K562 (cell line): ENCODE measurements at places on chromosomes 3 and 15.

DNA sequence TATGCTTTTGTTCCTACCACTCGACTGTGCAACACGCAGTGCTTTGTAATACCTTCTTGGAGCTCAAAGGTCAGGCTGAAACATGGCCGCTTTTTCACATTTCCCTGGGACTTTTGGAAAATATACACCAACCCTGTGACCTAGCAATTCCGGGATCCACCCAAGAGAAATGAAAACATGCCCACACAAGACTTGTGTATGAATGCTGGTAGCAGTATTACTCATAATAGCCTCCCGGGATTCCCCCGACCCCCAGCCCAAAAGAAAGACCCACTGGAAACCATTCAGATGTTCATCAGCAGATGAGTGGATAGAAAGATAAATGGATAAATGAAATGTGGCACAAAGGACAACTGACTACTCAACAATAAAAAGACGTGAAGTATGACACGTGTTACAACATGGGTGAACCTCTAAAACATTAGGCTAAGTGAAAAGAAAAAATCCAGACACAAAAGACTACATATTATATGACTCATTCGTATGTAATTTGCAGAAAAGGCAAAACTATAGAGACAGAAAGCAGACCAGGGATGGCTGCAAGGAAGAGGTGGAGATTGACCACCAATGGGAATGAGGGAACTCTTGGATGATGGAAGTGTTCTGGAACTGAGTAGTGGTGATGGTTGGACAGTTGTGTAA lies 104.1 kb downstream of the PGPEP1L start:
- no peak overlapping the region for H3K27ac ChIP-seq
- no peaks in the 10 kb centered on the region for H3K36me3 ChIP-seq
- peaks cover 10% of the 10 kb centered on the region for H3K27me3 ChIP-seq
- H3K4me1 ChIP-seq: no peaks in the 10 kb centered on the region; the same call in 2 of the 3 replicates

GRCh38 chr15:29276366-29276765 lies 6.7 kb upstream of the NSMCE3 start:
- no peaks in the 10 kb centered on the region for H3K36me3 ChIP-seq
- H3K27ac ChIP-seq: no peak overlapping the region
- H3K4me1 ChIP-seq: no peaks in the 10 kb centered on the region
- H3K4me3 ChIP-seq: no peak overlapping the region
- H3K27me3 ChIP-seq: peaks cover 30% of the 10 kb centered on the region
- no peak for DNase-seq

DNA sequence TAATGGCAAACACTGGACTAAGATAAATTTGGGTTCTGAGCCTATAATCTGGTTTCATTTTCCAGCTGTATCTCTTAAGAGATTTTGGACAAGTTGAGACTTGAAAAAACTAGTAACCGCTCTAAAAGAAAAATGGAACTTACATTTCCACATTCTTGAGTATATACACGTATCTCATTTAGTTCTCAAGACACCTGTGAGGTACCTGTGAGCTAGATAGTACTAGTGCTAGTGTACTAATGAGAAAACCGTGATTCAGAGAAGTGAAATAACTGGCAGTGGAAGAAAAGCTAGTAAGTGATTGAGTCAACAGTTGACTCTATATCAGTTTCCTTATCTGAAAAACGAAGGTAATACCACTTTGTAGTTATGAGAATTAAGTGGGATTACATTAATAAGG lies 62.2 kb upstream of the PAQR5 start:
- no peak overlapping the region for H3K27ac ChIP-seq
- H3K36me3 ChIP-seq: no peaks in the 10 kb centered on the region
- no peaks in the 10 kb centered on the region for H3K27me3 ChIP-seq
- DNase-seq: no peak
- no peaks in the 10 kb centered on the region for H3K4me1 ChIP-seq
- H3K4me3 ChIP-seq: no peak overlapping the region

DNA sequence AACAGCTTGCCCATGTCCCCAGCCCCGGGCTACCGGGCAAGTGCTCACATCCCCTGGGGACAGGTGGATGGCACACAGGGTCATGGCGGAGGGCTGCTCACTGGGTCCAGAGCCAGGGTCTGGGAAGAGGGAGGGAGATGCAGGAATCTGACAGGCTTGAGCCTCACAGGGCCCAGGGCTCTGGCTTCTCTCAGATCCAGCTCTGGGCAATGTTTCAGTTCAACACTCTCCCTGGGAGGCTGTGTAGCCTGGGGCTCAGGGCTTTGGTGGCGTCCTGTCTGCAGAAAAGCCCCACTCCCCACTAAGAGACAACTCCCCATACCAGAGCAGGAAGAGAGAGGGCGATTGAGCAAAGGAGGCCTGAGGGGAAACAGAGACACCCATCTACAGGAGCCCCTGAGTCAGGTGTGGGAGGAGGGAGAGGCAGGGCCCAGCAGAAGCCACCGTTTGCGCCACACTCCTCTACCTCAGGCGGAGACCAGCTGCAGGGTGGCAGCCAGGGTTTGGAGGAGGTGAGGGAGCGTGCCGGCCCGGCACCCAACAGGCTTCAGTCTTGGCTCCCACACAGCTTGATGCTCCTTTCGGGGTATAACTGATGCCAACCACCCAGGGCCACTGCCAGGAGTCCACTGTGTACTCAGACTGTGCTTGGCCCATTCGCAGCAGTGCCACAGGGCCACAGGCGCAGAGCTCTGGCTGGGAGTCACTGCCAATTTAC lies 16.8 kb upstream of the SRP14 start:
- H3K36me3 ChIP-seq: no peaks in the 10 kb centered on the region
- no peak for DNase-seq
- H3K4me1 ChIP-seq: no peaks in the 10 kb centered on the region; the same call in 2 of the 3 replicates
- H3K4me3 ChIP-seq: no peak overlapping the region
- H3K27ac ChIP-seq: no peak overlapping the region
- no peaks in the 10 kb centered on the region for H3K27me3 ChIP-seq

DNA sequence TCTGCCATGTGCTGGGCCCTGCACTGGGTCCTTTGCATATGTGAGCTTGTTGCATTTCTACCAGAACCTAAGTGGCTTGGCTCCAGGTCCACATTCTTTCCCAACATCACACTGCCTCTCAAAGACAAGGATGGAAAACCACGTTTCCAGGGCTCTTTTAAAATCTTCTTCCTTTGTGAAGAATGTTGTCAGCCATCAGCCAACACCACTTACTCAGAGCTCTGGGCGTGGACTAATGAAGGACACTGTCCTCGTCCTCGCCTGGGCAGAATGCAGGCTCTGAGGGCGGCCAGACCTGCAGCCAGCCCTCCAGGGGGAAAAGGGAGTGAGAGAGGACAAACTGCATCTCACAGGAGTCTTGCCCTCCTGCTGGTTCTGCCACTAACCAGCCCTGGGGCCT lies 49.7 kb downstream of the MAGEF1 start:
- H3K4me1 ChIP-seq: peaks cover 5% of the 10 kb centered on the region
- peaks cover 82% of the 10 kb centered on the region for H3K27me3 ChIP-seq
- no peak overlapping the region for H3K27ac ChIP-seq
- no peak for DNase-seq
- no peak overlapping the region for H3K4me3 ChIP-seq

DNA sequence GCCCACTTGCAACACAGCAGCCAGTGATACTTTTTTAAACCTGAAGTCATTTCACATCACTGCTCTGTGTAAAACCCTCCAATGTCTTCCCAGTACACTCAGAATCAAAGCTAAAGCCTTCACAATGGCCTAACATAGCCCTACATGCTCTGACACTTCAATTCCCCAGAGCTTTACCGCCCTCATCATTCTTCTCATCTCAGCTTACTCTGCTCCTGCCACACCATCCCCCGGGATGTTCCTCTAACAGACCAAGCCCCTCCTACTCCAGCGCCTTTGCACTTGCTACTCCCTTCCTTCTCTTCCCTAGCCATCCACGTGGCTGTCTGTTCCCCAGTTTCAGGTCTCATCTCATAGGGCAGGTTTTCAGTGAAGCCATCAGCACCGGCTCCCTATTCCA lies 194.0 kb downstream of the SSR3 start:
- no peaks in the 10 kb centered on the region for H3K36me3 ChIP-seq
- H3K4me1 ChIP-seq: no peaks in the 10 kb centered on the region
- H3K4me3 ChIP-seq: no peak overlapping the region
- H3K27ac ChIP-seq: no peak overlapping the region
- no peak for DNase-seq

- no peak overlapping the region for H3K4me3 ChIP-seq
- H3K27me3 ChIP-seq: peaks cover 23% of the 10 kb centered on the region
- H3K27ac ChIP-seq: no peak overlapping the region
- no peak for DNase-seq
Observed at GRCh38 chr15:100526027-100526481, 2.7 kb downstream of the CERS3 start.

- H3K4me3 ChIP-seq: no peak overlapping the region
- H3K4me1 ChIP-seq: no peaks in the 10 kb centered on the region; the same call in 2 of the 3 replicates
- H3K27ac ChIP-seq: no peak overlapping the region
- H3K36me3 ChIP-seq: no peaks in the 10 kb centered on the region
- no peak for DNase-seq
Observed at GRCh38 chr15:81914734-81915256, 131.0 kb downstream of the MEX3B start.

DNA sequence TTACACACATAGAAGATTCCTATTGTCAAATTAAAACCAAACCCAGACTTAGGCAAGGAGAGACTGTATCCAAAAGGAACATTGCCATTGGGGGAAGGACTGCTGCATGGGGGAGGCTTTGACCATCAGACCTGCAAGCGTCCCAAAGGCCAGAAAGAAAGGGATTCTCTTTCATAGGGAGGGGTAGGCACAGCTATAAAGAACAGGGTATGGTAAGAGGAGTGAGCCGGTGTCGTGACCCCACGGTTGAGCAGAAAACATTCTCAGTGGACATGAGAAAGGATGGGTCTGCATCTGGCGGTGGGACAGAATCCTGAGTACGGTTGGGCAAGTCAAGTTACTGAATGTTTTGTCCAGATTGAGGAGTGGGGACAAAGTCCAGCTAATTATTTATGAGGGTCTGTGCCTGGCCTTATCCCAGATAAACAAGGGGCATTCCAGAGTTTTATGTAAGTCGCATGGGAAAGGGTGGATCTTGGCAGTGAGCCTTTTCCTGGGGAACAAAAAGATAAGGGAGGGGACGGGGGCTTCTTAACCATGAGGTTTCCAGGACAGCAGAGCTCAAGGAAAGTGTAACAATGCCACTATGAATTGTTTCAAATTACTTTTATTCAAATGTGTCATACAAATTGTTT lies 357.8 kb downstream of the OCA2 start:
- no peaks in the 10 kb centered on the region for H3K4me1 ChIP-seq
- H3K36me3 ChIP-seq: no peaks in the 10 kb centered on the region
- H3K4me3 ChIP-seq: no peak overlapping the region

DNA sequence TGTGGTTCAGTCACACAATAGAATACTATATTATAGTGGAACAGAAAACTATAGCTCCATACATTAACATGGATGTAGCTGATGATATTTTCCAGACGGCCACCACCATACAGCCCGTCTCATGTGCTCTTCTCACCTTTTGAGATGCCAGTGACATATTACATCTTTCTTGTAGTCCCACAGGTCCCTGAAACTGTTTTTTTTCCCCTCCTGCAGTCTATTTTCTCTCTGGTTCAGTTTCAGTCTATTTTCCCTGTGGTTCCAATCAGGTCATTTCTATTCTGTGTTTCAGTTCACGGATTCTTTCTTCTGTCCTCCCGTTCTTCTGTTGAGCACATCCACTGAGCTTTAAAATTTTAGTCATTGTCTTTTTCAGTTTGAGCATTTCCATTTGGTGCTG lies 72.2 kb downstream of the PPCDC start:
- H3K27ac ChIP-seq: no peak overlapping the region
- H3K4me1 ChIP-seq: no peaks in the 10 kb centered on the region; the same call in 1 of the 2 replicates
- H3K27me3 ChIP-seq: no peaks in the 10 kb centered on the region
- DNase-seq: no peak
- no peaks in the 10 kb centered on the region for H3K36me3 ChIP-seq

DNA sequence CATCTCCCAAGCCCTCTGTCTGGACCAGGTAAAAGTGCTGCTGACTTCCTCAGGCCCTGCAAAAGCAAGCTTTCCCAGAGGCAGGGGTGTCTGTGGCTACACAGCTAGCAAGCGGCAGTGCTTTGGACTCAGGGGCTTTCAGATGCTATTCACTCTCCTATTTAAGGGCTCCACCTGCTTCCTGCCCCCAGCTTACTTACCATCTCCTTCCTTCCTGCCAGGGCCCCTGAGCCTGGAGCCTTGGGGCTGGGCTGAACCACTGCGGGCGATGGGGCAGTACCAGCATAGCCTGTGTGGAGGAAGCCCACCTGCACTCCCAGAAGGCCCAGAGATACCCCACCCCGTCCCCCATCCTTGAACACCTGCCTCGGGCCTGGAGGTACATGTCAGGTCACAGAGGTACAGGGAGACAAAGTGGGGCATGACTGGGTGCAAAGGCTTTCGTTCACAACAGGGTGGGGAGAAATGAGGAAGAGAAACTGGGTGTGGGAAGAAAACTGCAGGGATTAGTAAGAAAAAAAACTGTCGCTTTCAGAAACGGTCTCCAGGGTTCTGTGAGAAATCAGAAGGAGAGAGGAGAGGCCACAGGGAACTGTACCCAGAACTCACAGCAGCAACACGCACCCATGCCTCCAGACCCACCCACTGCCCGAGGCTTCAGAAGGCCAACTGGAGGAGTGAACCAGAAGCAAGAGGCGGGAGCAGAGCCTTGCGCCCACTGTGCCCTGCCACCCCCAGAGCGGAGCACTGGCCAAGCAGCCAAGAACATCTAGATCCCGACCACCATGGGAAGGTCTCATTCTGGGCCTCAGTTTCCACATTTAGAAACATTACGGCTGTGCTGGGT lies 49.5 kb downstream of the CCDC12 start:
- H3K27ac ChIP-seq: no peak overlapping the region
- no peak for DNase-seq
- H3K4me1 ChIP-seq: peaks cover 5% of the 10 kb centered on the region; the same call in 1 of the 2 replicates
- peaks cover 91% of the 10 kb centered on the region for H3K36me3 ChIP-seq
- no peak overlapping the region for H3K4me3 ChIP-seq
- no peaks in the 10 kb centered on the region for H3K27me3 ChIP-seq

- no peaks in the 10 kb centered on the region for H3K36me3 ChIP-seq
- no peak for DNase-seq
- H3K27me3 ChIP-seq: no peaks in the 10 kb centered on the region
- no peak overlapping the region for H3K4me3 ChIP-seq
- H3K4me1 ChIP-seq: no peaks in the 10 kb centered on the region
- H3K27ac ChIP-seq: no peak overlapping the region
Observed at GRCh38 chr15:87151202-87151748, 1071.6 kb downstream of the AGBL1 start.

GRCh38 chr15:49521802-49522201 lies 98.8 kb downstream of the FGF7 start:
- no peak for DNase-seq
- H3K27ac ChIP-seq: no peak overlapping the region
- no peaks in the 10 kb centered on the region for H3K4me1 ChIP-seq
- no peaks in the 10 kb centered on the region for H3K27me3 ChIP-seq

DNA sequence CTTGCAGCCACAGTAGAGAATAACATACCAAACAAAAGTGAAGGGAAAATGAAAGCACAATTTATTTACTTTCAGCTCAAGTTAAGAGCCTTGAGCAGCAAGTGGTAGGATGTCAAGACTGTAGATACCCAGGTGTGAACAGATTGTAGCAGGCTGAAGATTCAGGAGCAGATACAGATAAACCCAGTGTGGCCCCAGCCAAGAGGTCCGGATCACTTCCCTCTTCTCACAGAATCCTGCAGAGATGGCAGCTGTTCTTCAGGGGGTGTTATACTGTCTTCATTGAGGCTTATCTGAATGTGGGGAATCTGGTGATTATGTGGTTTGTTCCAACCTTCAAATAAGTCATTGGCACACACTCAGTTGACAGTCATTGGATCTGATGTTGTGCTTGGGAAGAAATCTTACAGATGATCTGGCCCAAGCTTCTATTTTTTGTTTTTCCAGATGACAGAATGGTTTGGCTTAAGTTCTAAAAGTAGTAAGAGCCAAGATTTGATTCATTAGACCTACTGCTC lies 2.2 kb downstream of the STARD9 start:
- H3K36me3 ChIP-seq: no peaks in the 10 kb centered on the region
- peaks cover 22% of the 10 kb centered on the region; the same call in 2 of the 3 replicates for H3K4me1 ChIP-seq
- H3K4me3 ChIP-seq: no peak overlapping the region
- no peaks in the 10 kb centered on the region for H3K27me3 ChIP-seq
- no peak for DNase-seq
- H3K27ac ChIP-seq: no peak overlapping the region
